ENCODE measurements at places on chromosomes 7 and 10.

DNA sequence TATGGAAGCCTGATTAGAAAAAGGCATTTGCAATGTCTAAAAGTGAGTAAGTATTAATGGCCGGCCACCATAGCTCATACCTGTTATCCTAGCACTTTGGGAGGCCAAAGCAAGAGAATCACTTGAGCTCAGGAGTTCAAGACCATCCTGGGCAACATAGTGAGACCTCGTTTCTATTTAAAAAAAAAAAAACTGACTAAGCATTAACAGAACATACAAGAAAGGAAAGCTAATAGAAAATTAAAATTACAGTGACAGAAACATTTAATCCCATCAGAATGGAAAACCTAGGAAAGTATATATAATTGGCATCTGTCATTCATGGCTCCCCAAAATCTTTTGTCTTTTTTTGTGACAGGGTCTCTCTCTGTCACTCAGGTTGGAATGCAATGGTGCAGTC, 55.9 kb downstream of the AOC1 start:
- no peaks in the 10 kb centered on the region for H3K27me3 ChIP-seq
- H3K4me3 ChIP-seq, result no peak overlapping the region
- H3K27ac ChIP-seq, result no peak overlapping the region
- DNase-seq, result no peak

DNA sequence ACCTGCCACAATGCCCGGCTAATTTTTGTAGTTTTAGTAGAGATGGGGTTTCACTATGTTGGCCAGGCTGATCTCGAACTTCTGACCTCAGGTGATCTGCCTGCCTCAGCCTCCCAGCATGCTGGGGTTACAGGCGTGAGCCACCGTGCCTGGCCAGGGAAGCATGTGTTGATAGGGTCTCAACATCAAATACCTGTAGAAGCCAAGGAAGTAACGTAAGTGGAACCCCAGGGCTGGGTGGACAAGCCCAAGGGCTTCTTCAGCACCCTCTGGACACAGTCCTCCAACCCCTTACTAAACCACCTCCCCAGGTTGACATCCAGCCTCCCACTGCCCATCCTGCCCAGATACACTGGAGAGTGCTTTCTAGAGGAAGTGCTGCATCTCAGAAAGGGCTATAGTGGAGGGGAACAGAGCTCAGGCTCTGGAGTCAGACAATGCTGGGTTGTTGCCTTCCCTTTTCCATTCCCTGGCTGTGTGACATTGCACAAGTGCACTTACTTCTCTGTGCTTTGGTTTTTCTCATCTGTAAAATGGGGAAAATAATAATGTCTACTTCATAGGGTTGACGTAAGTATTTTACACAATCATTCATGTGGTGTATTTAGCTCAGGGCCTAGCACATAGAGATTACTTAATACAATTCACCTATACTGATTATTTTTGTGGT, 73.9 kb upstream of the KAT6B start:
- H3K27ac ChIP-seq, result no peak overlapping the region
- no peaks in the 10 kb centered on the region for H3K36me3 ChIP-seq
- no peak for DNase-seq
- no peaks in the 10 kb centered on the region for H3K4me1 ChIP-seq

GRCh38 chr10:21808550-21808949, 195.0 kb downstream of the DNAJC1 start:
- no peaks in the 10 kb centered on the region for H3K27me3 ChIP-seq
- H3K36me3 ChIP-seq, result no peaks in the 10 kb centered on the region
- H3K27ac ChIP-seq, result no peak overlapping the region
- H3K4me3 ChIP-seq, result no peak overlapping the region
- no peak for DNase-seq

GRCh38 chr10:35103882-35104281, 13.7 kb upstream of the CUL2 start:
- H3K27me3 ChIP-seq, result no peaks in the 10 kb centered on the region
- no peaks in the 10 kb centered on the region for H3K36me3 ChIP-seq
- no peak overlapping the region for H3K27ac ChIP-seq
- H3K4me1 ChIP-seq, result no peaks in the 10 kb centered on the region
- no peak for DNase-seq
- H3K4me3 ChIP-seq, result no peak overlapping the region

GRCh38 chr10:24952707-24953645, 570 bp upstream of the PRTFDC1 start:
- H3K36me3 ChIP-seq, result no peaks in the 10 kb centered on the region
- H3K4me3 ChIP-seq, result peak overlapping the region; percentile 45
- H3K27me3 ChIP-seq, result no peaks in the 10 kb centered on the region
- DNase-seq, result peak; percentile 85

DNA sequence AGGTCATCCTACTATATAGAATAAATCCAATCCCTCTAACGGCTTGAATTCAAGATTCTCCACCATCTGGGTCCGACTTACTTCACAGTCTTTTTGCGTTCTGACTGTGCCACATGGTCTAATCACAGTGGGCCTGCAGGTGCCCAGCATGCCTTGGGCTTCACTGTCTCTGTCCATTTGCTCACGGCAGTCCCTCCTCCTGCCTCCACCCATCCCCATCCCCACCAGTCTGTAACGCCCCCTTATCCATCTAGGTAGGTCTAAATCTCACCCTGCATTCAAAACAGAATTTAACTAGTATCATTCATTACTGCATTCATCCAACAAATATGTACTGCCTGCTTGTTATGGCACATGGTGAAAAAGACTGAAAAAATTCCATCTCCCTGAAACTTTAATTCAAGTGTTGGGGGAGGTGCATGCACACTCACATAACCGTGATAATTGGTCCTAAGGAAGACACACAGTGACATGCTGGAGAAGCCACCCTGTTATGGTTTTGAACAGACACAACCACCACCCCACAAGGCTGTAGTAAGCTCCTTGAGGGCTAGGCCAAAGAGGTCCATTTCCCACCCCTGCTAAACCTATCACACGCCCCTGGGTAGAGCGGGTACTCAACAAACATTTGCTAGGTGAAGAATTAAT, 24.2 kb downstream of the SORBS1 start:
- DNase-seq, result no peak
- H3K27me3 ChIP-seq, result no peaks in the 10 kb centered on the region
- no peak overlapping the region for H3K27ac ChIP-seq
- H3K4me3 ChIP-seq, result no peak overlapping the region
- H3K36me3 ChIP-seq, result no peaks in the 10 kb centered on the region

DNA sequence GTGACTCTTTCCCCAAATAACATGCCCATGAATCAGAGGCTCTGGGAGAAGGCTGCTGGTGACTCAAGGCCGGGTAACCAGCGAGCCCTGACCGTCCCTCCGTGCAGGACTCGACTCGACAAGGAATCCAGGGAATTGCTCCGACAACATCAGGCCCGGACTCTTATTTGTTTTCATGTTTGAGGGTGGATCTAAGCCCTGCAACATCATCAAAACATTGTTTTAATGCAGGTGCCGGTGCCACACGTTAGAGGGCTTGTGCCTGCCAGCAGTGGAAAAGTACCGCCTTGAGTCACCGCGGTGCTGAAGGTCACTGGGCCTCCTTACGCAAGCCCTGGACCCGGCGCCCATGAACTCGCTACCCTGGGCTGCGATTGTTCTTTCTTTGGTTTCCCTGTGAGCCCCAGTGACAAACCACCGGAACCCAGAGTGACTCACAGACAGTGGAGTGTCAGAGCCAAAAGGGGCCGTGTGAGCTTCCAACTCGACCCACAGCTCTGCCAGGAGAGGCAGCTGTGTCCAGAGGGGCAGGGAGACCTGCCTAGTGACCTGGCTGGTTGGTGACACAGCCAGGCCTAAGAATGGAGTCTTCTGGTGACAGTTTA, 139.4 kb upstream of the SHH start:
- H3K27me3 ChIP-seq, result no peaks in the 10 kb centered on the region
- no peak overlapping the region for H3K27ac ChIP-seq
- no peaks in the 10 kb centered on the region for H3K36me3 ChIP-seq
- no peaks in the 10 kb centered on the region for H3K4me1 ChIP-seq
- DNase-seq, result peak; percentile 63

DNA sequence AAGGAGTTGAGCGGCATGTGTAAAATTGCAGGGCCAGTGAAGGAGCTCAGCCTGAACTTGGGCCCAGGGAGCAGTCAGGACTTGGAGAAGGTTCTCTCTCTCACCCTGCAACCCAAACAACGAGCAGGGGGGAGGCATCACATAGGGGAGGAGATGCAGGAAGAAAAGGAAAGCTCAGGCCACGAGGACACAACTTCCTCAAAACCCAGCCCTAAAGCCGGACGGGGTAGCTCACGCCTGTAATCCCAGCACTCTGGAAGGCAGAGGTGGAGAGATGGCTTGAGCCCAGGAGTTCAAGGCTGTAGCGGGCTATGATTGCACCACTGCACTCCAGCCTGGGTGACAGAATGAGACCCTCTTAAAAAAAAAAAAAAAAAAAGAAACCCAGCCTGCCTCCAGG, 629.1 kb downstream of the PARD3 start:
- no peaks in the 10 kb centered on the region for H3K27me3 ChIP-seq
- H3K36me3 ChIP-seq, result no peaks in the 10 kb centered on the region
- no peak for DNase-seq
- peaks cover 26% of the 10 kb centered on the region for H3K4me1 ChIP-seq
- H3K4me3 ChIP-seq, result no peak overlapping the region

- no peaks in the 10 kb centered on the region for H3K27me3 ChIP-seq
- no peak overlapping the region for H3K4me3 ChIP-seq
- no peaks in the 10 kb centered on the region for H3K36me3 ChIP-seq
Observed at GRCh38 chr7:95919556-95919955, 147.2 kb downstream of the DYNC1I1 start.

- no peak overlapping the region for H3K4me3 ChIP-seq
- H3K27me3 ChIP-seq, result no peaks in the 10 kb centered on the region
- no peak for DNase-seq
- H3K27ac ChIP-seq, result no peak overlapping the region
Observed at GRCh38 chr10:96661632-96662031, 58.7 kb downstream of the PIK3AP1 start.

GRCh38 chr10:110898391-110898790, 20.6 kb downstream of the BBIP1 start:
- H3K27ac ChIP-seq, result no peak overlapping the region
- H3K4me3 ChIP-seq, result no peak overlapping the region
- DNase-seq, result no peak
- no peaks in the 10 kb centered on the region for H3K27me3 ChIP-seq

GRCh38 chr10:112614586-112614985, 167.6 kb downstream of the VTI1A start:
- no peak overlapping the region for H3K4me3 ChIP-seq
- peaks cover 17% of the 10 kb centered on the region for H3K4me1 ChIP-seq
- no peaks in the 10 kb centered on the region for H3K27me3 ChIP-seq
- DNase-seq, result no peak
- H3K27ac ChIP-seq, result no peak overlapping the region

GRCh38 chr7:6246251-6246917, 26.0 kb downstream of the CYTH3 start:
- H3K4me3 ChIP-seq, result no peak overlapping the region
- peak; percentile 59 for DNase-seq
- H3K27me3 ChIP-seq, result no peaks in the 10 kb centered on the region
- no peak overlapping the region for H3K27ac ChIP-seq

DNA sequence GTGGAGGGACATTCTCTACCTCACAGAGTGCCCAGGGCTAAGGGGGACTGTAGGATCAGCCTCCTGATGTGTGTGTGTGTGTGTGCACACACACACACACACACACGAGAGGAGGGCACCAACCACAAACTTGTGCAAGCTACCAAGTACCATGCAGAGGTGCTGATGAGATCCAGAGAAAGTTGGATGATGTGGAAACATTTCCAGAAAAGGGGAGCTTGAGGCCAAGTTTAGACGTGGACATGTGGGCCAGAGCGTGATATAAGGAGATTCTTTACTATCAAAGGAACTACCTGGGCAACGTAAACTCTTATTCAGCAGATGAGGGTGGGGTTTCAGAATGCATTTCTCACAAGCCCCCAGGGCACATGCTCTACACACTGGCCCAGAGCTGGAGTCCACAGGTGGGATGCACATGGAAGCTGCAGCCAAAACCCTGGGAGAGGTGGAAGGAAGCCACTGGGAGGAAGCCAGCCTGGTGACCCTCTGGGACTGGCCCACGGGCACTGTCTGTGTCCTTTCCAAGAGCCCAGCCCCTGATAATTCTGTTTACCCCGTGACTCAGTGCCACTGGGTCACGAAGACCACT, 53.5 kb downstream of the DLG5 start:
- H3K27ac ChIP-seq, result no peak overlapping the region
- H3K36me3 ChIP-seq, result peaks cover 3% of the 10 kb centered on the region
- no peak for DNase-seq
- H3K4me1 ChIP-seq, result peaks cover 14% of the 10 kb centered on the region
- no peaks in the 10 kb centered on the region for H3K27me3 ChIP-seq
- H3K4me3 ChIP-seq, result no peak overlapping the region

GRCh38 chr7:16420649-16421332, 547 bp downstream of the CRPPA start:
- peak overlapping the region; percentile 98 for H3K27ac ChIP-seq
- peak; percentile 94 for DNase-seq
- H3K4me3 ChIP-seq, result peak overlapping the region; percentile 43

- H3K4me1 ChIP-seq, result no peaks in the 10 kb centered on the region
- no peak overlapping the region for H3K4me3 ChIP-seq
- DNase-seq, result no peak
- no peak overlapping the region for H3K27ac ChIP-seq
Observed at GRCh38 chr7:78788464-78788863, 665.0 kb downstream of the MAGI2 start.

DNA sequence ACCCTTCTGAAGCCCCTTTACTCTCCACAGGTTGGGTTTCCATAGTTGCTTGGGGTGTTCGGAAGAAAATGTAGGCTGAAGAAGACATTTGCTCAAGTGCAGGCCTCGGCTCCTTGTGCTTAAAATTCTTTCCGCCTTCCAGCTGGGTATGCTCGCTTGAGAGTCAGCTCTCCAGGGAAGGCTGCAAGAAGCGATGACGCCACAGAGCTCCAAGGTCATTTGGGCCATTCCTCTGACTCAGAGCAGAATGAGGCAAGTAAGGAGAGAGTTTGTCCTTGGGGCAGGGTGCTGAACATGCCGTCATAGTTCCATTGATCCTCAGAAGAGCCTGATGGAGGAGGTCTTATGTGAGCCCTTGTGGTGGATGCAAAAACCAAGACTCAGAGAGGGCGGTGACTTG, 27.4 kb upstream of the HSPA12A start:
- no peaks in the 10 kb centered on the region for H3K27me3 ChIP-seq
- H3K27ac ChIP-seq, result no peak overlapping the region
- no peaks in the 10 kb centered on the region for H3K36me3 ChIP-seq
- H3K4me1 ChIP-seq, result peaks cover 2% of the 10 kb centered on the region
- no peak overlapping the region for H3K4me3 ChIP-seq
- DNase-seq, result no peak

GRCh38 chr7:17144322-17144721, 154.1 kb upstream of the AHR start:
- no peaks in the 10 kb centered on the region for H3K27me3 ChIP-seq
- H3K36me3 ChIP-seq, result no peaks in the 10 kb centered on the region
- DNase-seq, result peak; percentile 42
- no peak overlapping the region for H3K4me3 ChIP-seq

- H3K4me1 ChIP-seq, result no peaks in the 10 kb centered on the region
- H3K36me3 ChIP-seq, result no peaks in the 10 kb centered on the region
- H3K27me3 ChIP-seq, result no peaks in the 10 kb centered on the region
- H3K27ac ChIP-seq, result no peak overlapping the region
Observed at GRCh38 chr7:106518967-106519366, 142.0 kb downstream of the CCDC71L start.

- H3K36me3 ChIP-seq, result no peaks in the 10 kb centered on the region
- no peak for DNase-seq
- H3K27me3 ChIP-seq, result no peaks in the 10 kb centered on the region
- H3K4me3 ChIP-seq, result no peak overlapping the region
Observed at GRCh38 chr10:96441322-96441885, 72.3 kb downstream of the TLL2 start.

GRCh38 chr7:10122551-10123100, 851.0 kb upstream of the PHF14 start:
- DNase-seq, result peak; percentile 6
- no peak overlapping the region for H3K27ac ChIP-seq
- no peaks in the 10 kb centered on the region for H3K4me1 ChIP-seq
- no peak overlapping the region for H3K4me3 ChIP-seq
